NCI-H2029 (cell line): ENCODE measurements at places on chromosomes 2 and 18.
A peak's percentile ranks its signal among the peaks of the same experiment; 100 is the strongest.

GRCh38 chr18:70705831-70706416, 417.1 kb downstream of the SOCS6 start:
- DNase-seq = no peak

GRCh38 chr18:79764131-79764530, 33.6 kb upstream of the KCNG2 start:
- no peak for DNase-seq

DNA sequence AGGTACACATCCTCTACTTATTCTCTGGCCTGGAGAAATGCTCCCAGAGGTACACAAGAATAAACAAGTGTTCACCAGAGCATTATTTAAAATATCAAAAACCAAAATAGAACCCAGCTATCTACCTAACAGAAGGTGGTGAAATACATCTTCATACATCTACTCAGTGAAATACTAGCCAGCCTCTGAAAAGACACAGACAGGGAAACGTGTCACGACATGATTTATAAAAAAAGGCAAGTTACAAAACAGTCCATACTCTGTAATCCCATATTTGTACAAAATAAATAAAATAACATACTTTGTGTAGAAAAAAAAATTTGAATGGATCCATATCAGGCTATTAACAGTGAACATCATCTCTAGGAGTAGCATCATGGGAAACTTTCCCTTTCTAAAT, 38.2 kb downstream of the KANSL3 start:
- DNase-seq = no peak

DNA sequence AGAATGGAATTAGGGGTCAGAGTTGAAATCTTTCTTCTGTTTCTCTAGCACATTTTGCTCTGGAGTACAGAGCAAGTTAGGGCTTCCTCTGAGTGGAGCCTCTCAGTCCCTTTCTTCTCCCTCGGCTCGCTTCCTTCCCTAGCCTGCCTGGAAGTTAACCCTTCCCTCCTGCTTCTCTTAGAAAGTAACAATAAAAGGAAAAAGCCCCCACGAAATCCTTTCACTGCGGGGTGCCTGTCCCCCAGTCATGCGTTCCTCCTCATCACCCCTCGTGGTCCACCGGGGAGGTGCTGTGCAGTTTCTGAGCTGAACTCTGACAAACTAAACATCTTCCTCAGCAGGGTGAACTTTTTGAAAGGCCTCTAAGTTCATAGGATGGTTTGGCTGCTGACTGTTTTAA, 2.0 kb downstream of the IGFBP2 start:
- DNase-seq = no peak

- DNase-seq = no peak
These were observed 3.8 kb upstream of the ANKRD23 start for GRCh38 chr2:96847586-96847985.

DNA sequence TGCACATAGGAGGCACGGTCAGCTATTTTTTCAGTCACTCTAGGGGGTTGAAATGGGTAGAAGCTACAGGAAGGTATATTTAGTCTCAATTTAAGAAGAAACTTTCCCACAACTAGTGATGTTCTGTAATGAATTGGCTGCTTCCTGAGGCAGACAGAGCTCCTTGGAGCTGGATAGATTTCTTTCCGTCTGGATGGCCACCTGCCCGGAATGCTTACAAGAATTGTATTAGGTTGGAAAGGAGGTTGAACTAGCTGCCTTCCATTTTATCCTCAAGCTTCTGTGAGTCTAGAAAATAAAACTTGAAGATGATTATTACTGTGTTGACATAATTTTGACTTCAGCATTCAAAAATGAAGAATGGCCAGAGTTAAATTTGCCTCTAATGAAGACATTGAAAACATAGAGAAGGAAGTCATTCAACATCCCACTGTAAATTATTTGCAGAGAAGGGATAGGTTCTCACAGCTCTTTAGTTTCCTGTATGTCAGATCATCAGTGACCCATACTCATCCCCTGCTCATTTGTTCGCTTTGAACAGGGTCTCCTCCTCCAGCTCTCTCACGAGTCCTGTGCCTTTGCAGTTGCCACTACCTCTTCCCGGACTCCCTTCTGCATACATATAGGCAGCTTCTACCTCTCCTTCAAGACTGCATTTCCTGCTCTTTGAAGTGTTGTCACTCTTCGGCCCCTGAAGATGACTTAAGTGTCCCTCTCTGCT, 88.8 kb downstream of the CRIM1 start:
- no peak for DNase-seq

- DNase-seq = no peak
These were observed 5.6 kb downstream of the ZAP70 start for GRCh38 chr2:97718942-97719341.

DNA sequence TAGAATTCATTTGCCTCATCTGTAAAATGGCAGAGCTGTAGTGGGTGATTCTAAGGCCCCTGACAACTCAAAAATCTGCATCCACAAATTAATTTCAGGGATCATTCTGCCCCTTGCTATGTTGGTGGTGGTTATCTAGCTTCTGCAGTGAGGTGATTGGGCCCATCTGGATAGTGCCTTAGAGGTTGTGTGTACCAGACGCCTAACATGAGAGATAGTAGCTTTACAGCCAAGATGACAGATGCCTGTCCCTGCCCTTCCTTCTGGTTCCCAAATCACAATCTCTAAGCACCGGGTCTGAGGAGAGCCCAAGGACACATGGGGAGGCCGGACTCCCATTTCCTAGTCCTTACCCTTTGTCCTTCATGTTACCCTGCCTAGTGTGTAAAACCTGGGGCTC, 51.1 kb upstream of the TNP1 start:
- no peak for DNase-seq

DNA sequence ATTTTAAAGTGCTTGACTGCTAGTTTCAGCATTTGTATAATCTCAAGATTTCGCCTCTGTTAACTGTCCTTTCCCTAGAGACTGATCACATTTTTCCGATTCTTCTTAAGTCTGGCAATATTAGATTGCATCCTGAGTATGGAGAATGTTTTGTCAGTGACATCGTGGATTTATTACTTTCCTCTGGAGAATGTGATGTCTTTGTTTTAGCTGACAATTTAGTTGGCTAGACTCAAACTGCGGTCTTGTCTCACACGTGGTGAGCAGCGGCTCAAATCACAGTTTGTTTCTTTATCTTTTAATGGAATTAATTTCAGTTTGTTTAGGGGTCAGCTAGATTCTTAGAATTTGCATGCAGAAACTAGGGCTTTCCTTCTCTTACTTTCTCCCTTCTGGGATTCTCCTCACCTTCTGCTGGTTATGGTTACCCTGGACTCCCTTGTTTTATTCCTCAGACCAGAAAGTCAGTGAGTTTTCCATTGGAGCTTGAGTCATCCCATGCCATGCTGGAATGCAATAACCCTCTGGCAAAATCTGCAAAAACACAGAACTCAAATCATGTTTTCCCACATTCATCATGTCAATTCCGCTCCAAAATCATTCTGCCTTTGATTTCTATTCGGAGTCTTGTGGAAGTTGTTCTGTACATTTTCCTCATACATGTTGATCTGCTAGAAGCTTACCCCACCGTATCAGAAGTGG, 327.2 kb upstream of the TRIB2 start:
- no peak for DNase-seq

- no peak for DNase-seq
These were observed 191.3 kb upstream of the SMAD2 start for GRCh38 chr18:48121752-48122151.

GRCh38 chr18:79480171-79481045, 84.7 kb downstream of the NFATC1 start:
- DNase-seq = no peak

GRCh38 chr2:212912445-212913103, 238.8 kb downstream of the IKZF2 start:
- DNase-seq = no peak

GRCh38 chr18:13381944-13382365, 163.4 kb downstream of the LDLRAD4 start:
- peak; percentile 63 for DNase-seq

DNA sequence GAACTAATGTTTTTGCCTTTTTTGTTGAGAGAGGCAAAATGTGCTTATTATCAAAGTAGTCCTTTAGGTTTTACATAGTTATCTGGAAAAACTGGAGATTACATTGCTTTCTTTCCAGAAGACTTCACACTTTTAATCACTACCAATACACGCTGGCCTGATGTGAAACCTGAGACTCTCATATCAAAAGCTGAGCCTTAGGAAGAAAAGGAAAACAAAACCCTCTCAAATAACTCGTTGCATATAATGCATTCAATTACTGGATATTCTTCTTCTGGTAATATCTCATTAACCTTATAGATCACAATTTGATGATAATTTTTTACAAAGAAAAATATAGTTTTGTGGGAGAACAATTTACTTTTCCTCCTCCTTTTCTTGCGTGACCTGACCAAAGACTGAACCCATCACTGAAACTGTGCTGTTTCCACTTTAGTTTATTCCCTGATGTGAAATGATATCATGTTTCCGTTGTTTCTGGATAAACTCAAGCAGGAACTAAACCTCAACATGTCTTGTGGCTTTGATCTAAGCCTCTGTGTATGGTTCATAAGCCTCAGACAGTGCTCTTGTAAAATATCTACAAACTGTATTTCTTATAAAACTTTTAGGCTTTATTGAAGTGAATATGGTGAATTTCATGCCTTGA, 332.4 kb downstream of the GULP1 start:
- DNase-seq = no peak

GRCh38 chr18:40883271-40883670, 1071.8 kb upstream of the PIK3C3 start:
- DNase-seq = no peak

DNA sequence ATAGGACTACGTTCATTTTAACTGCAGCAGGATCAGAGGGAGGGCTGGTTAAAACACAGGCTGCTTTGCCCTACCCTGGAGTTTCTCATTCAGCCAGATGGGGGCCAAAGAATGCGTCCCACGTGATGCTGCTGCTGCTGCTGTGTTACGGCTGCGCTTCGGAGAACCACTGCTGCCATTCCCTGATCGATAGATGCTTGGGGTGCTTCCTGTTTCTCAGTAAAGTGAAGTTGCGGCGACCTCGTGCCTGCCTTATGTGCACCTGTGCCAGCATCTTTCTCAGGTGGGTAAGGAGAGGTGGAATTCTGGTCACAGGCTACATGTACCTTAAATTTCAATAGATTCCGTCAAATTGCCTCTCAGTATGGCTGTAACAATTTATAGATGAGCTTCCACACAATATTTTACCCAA, 24.7 kb upstream of the TOGARAM2 start:
- DNase-seq = no peak

DNA sequence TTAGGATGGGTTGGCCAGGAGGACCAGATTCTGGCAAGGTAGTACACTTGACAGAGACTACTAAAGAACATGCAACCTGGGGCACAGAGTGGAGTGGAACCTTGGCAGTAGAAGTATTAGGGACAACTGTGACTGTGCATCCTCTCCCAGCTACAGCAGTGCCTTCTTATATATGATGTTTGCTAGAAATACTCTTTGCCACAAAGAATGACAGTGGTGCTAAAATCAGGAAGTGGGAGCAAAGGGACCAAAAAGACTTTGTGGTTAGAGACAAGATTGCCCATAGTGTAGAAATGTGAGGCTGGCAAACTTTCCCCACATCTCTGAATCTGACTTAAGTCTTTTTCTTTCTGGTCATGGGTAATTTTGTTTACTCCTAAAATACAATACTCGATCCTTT, 9.4 kb upstream of the SLC38A11 start:
- no peak for DNase-seq

GRCh38 chr18:3541549-3542386, 91.8 kb downstream of the TGIF1 start:
- no peak for DNase-seq

DNA sequence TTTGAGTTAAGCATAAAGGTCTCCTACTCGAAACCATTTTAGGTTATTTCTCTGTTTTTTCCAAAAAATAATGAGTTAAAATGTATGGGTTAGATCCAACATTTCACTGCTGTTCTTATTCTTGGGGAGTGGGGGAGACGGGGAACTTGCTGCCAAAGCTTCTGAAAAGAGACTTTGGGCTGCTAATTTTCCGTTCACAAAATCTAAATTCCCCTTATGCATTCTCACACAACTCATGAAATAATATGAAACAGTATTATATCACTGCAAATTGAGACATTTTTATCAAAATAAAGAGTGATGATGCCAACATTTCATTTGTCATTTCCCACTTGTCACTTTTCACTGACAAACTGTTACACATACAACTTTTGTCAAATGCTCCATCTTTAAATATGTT, 7.8 kb downstream of the SATB2 start:
- no peak for DNase-seq

- no peak for DNase-seq
These were observed 128.5 kb upstream of the SH3BP4 start for GRCh38 chr2:234823196-234823876.

- DNase-seq = no peak
These were observed 103.4 kb downstream of the ALPK2 start for GRCh38 chr18:58525517-58525916.

GRCh38 chr2:48693066-48693465, 62.5 kb downstream of the LHCGR start:
- no peak for DNase-seq

- DNase-seq = no peak
These were observed 26.4 kb downstream of the ZNF516 start for GRCh38 chr18:76468345-76469304.

DNA sequence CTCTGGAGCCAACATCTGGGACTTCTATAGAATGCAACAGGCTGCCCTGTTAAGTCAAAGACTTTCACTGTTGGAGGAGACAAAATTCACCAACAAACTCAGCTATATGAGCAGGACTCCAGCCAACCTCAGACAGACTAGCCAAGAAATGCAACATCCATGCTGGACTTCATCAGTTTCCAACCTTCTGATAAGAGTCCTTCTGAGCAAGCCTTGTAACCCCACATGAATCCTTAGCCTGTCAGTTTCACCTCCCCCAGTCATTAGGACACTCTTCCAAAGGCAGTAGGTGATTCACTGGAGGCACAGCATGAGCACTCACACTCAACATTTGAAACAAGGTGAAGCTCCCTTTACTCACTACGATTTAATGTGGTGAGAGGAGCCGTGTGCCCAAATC, 5.8 kb downstream of the TBC1D8 start:
- no peak for DNase-seq

DNA sequence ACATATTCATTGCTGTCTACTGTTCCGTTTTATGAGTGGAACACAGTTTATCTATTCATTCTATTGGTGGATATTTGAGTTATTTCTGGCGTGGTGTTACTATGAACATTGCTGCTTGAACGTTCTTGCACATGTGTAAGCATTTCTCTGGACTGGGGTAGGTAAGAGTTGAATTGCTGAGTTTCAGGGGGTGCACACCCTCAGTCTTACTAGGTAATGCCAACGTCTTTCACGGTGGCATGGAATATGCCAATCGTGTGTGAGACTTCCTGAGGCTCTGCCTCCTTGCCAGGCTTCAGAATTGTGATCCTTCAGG, 56.4 kb upstream of the TXNDC2 start:
- no peak for DNase-seq

DNA sequence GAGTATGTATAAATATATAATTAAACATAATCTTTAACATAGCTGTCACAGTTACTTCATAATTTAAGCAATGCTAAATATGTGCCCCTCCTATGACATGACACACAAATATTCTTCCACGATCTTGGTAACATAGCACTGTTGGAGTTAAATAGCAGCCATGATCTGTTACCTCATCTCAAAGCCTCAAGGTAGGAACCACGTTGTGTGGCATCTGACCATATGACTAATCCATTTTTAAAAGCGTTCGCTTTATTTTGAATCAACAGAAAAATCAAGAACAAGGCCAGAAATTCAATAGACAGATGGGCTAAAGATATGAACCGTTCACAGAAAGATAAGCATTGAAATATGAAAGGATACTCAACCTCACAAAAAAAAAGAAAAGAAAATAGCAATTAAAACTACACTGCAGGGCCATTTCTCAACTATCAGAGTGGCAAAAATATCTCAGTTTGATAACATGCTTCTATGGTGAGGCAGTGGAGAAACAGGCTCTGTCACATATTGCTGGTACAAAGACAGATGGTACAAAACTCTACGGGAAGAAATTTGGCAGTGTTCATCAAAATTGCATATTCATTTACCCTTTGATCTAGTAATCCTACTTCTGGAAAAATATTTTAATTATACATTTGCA, 105.9 kb downstream of the TMX3 start:
- no peak for DNase-seq
